ENCODE measurements at places on chromosomes 2 and 18.

- DNase-seq = no peak
These were observed 97.6 kb upstream of the RAB6C start for GRCh38 chr2:129881786-129882396.

DNA sequence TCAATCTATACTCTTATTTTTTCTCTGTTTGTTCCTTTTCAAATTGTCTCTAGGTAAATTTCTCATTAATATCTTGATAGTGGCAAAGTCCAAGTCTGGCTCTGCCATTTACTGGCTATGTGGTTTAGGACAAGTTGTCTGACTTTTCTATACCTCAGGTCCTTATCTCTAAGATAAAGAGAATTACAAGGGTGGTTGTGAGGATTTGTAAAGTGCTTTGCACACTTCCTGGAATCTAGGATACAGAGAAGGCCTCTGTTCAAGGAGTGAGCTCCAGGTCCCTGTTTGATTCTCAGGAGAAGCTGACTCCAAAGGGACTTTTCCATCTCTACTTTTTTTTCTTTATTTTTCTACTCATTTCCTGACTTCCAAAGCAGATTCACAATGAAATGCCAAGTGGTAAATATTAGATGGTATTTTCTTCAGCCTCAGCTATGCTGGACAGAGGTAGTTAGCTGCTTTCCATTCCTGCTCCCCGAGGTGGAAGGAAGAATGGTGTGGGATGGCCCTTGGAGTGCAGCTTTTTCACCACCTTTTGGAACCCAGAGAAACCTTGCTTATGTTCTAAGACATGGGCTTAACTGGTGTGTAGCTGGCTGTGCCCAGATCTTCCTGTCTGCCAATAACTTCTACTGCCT is 90.5 kb downstream of the GALNT1 start:
- DNase-seq = no peak

DNA sequence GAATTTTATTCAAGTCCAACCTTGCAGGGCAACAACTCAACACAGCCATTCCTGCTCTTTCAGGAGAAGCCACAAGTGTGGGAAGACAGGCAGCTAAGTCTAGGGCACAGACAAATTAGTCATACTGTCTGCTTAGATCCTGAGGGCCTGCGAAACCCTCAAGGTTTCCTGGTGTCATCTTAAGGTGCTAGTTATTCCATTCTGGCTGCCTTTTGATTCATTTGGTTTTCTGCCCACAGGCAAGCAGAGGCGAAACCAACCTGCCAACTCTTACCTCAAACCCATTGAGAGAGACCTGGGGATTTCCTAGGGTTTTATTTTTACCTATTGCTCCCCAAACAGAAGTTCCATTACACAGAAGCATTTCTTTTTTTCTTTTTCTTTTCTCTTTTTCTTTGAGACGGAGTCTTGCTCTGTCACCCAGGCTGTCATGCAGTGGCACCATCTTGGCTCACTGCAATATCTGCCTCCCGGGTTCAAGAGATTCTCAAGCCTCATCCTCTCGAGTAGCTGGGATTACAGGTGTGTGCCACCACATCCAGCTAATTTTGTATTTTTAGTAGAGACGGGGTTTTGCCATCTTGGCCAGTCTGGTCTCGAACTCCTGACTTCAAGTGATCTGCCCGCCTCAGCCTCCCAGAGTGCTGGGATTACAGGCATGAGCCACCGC is 23.7 kb upstream of the SCYGR1 start:
- peak; percentile 13 for DNase-seq

GRCh38 chr2:47178341-47178740 is 23.2 kb upstream of the STPG4 start:
- no peak for DNase-seq

- no peak for DNase-seq
These were observed 131.6 kb upstream of the DLGAP1 start for GRCh38 chr18:4586731-4587130.

DNA sequence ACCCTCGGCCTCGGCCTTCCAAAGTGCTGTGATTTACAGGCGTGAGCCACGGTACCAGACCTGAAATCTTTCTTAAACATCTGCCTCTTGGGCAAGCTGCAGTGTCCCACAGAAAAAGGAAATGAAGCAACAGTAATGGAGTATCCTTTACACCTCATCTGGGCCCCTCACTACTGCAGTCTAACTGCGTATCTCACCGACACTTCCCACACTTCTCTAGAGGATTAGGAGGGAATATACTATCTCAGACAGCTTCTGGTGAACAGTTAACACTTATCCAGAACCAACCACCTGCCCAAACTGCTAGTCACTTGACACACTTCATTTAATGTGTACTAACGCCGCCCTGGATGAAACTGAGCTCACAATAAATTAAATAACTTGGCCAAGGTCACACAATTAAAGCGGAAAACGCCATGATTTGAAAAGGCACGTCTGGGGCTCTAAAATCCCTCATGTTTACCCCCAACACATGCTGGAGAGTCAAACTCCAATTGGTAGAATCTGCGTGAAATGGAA is 993 bp downstream of the COX7A2L start:
- DNase-seq = peak; percentile 41

DNA sequence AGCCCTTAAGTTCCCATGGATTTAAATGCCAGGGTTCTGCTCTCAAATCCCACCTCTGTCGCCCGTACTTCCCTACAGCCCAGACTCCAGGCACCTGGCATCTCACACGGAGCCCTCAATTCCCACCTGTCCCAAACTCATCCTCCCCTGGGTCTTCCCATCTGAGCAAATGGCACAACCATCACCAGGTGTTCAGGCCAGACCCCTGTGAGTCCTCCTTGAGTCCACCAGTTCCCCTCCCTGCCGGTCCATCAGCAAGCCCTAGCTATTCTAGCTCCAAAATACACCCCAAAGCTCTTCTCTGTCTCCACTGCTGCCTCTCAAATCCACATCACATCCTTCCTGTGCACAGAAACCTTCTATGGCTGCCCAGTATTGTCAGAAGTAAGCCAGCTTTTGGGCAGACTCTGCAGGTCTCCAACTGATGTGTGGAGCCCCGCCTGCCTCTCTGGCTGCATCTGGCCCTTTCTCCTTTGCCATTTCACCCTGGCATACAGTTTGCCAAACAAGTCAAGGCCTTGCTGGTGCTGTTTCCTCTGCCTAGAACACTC is 67.7 kb downstream of the DNMT3A start:
- no peak for DNase-seq

- no peak for DNase-seq
These were observed 61.6 kb upstream of the RAB27B start for GRCh38 chr18:54766634-54767033.

- no peak for DNase-seq
These were observed 28.8 kb downstream of the SH3BP4 start for GRCh38 chr2:234980451-234981187.

GRCh38 chr2:65413610-65414009 is 18.8 kb downstream of the SPRED2 start:
- no peak for DNase-seq

- DNase-seq = no peak
These were observed 8.3 kb upstream of the RBM43 start for GRCh38 chr2:151269798-151270568.

GRCh38 chr2:224025874-224026273 is 13.2 kb downstream of the SERPINE2 start:
- peak; percentile 74 for DNase-seq

- no peak for DNase-seq
These were observed 821 bp upstream of the EML6 start for GRCh38 chr2:54722641-54723040.

DNA sequence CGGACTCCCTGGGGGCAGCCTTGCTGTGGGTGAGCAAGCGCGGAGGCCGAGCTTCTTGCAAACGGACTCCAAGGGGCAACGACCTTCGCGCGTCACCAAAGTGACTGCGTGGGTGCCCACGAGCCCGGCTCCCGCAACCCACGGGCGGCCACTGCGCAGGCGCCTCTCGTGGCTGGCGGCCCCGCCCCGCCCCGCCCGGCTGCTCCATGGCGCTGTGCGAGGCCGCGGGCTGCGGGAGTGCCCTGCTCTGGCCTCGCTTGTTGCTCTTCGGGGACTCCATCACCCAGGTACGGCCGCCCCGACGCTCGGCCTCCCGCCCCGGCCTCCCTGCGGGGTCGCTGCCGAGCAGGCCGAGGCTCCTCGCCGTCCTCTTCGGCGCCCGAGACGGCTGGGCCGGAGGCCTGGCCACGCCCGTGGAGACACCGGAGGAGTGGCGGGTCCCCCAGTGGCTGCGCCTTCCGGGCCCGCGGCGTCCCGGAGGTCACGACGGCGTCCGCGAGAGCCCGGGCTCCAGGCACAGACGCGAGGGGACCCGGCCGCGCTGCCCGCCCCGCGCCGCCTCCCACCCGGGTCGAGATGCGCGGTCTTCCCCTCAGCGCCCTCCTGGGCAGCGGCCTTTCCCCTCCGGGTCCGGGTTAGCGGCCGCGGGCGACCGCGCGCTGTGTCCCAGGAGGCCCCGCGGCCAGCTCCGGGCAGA is at the start of gene IAH1:
Gene IAH1, plus strand, starts transcription at position 191 of the 697 bp plus-strand sequence. Its CDS starts 16 bp downstream, at position 207.
- DNase-seq = peak; percentile 82

DNA sequence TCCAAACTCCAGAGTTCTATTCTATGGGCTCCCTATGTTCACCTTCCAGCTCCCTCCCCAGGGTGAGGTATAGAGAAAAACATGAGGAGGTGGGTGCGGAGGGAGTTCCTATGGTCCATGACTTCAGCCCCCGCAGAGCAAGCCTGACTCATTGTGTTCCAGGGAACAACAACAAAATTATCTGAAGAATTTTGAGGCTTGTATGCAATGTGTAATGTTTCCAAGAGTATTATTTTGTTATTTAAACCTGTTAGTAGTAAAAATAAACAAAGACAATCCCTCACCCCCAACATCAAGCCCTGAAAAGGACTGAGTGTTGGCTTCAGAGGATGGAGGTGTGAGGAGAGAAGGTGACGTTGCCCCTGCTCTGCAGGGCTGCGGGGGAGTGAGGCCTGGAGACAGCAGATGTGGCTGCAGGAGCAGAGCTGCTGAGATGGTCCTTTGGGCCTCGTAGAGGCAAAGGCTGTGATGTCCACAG is 29.0 kb downstream of the LAMA3 start:
- DNase-seq = no peak

- DNase-seq = no peak
These were observed 96.3 kb downstream of the UBE2E3 start for GRCh38 chr2:181076658-181077057.

GRCh38 chr2:206481056-206481455 is 37.7 kb downstream of the ADAM23 start:
- DNase-seq = no peak

- DNase-seq = no peak
These were observed 45.1 kb upstream of the ATP6V1B1 start for GRCh38 chr2:70890469-70891065.

DNA sequence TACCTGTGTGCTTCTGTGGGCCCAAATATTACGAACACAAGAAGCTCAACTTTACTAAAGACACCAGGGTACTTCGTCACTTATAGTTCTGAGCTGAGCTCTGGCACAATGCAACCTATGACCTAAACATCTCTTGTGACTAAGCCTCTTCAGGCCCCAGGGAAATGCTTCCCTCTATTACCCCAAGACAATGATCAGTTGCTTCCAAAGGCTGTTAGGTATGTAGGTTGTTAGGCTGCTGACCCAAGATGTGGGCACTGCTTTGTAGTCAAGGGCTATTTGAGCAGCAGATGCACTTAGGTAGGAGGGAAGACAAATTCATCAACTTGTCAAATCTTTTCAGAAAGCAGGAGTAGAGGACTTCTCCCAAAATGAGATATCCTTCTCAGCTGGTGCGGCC is 640.1 kb downstream of the EPHA4 start:
- DNase-seq = no peak

DNA sequence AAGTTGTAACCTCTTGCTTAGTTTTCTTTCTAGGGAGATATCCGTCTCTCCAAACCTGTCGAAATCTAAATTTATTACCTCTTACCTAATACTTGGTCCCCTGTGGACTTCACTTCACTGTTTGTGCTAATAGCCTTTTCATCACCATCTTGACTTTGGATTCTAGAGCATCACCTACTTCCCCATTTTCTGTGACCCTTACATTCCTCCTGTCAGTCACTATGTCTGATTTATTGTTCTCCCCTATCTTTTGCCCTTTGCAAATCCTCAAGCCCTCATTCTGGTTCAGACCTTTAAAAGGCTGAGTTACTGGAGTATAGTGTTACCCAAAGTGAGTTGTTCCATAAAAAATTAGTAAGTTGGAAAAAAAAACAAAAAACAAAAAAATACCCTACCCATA is 7.5 kb downstream of the MYO1B start:
- no peak for DNase-seq

DNA sequence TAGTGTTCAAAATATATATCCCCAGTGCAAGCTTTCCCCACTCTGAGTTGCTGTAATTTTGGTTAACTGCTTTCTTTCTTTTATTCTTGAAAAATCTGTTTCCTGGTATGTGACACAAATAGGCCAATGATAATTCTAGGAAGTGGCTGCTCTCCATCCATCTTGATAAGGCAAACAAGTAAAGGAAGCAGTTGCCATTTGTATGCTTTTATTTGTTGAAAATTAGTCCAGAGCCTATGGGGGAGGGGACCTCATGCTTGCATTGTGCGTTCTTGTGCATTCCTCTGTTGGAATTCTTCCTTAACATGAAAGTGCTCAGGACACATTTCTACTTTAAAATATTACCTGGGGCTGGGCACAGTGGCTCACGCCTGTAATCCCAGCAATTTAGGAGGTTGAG is 111.2 kb upstream of the FSHR start:
- DNase-seq = no peak

GRCh38 chr18:58674863-58675472 is 3.7 kb downstream of the MALT1 start:
- DNase-seq = no peak

GRCh38 chr2:73700661-73701447 is 36.3 kb downstream of the TPRKB start:
- DNase-seq = no peak

GRCh38 chr18:58779529-58779928 is 85.1 kb upstream of the ZNF532 start:
- no peak for DNase-seq

DNA sequence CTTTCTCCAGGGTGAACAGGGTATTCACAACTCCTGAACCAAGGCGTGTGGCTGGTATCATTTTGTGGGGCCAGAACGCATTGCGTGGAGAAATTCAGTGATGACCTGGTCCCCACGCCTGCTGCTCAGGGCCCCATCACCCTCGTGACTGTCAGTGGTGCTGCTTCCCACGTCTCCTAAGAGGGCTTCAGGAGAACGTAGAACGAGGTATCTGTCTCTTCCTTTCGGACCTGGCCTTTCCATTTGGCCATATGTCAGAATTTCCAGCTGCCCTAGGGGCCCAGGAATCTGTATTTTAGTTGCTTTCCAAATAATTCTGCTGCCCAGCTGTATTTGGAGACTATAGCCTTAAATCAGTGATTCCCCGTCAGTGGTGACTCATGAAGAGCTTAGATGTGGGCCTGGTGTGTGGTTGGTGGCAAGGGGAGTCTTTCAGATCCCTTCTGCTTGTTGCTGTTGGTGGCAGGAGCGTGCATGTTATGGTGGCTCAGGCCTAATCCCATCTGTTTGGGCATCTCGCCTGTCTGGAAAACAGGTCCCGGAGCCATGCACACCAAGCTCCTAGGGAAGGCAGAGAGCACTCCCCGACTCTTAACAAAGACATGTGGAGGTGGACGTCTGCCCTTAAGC is 56.4 kb downstream of the NPAS2 start:
- no peak for DNase-seq

- DNase-seq = peak; percentile 40
These were observed at the start of gene RTKN for GRCh38 chr2:74441690-74442482. TSS of gene RTKN (minus strand) at chr2:74441937. CDS start at chr2:74441816, 121 bp downstream.

GRCh38 chr2:121570036-121570666 is 39.5 kb downstream of the RNU4ATAC start:
- DNase-seq = no peak

GRCh38 chr2:52288596-52288995 is 1256.7 kb upstream of the NRXN1 start:
- DNase-seq = no peak
